Left lobe of liver (tissue), 2 donors: ENCODE measurements at places on chromosomes 4 and X. TPM values are rescaled to one million over a fixed set of nuclear protein-coding genes. Genes with fewer than 3 reads are reported as not detected.

The MAGEA9B gene
- total RNA-seq = not detected

The GLRA3 gene
- not detected for total RNA-seq

The PASD1 gene
- not detected for total RNA-seq

The LRP2BP gene
- 0.23 TPM for total RNA-seq

The ART3 gene
- not detected for total RNA-seq

The JCHAIN gene
- 8.0 TPM for total RNA-seq

The ANK2 gene
- 0.68 TPM for total RNA-seq

The SLC34A2 gene
- 2.6 TPM for total RNA-seq

The KLF8 gene
- 0.58 TPM for total RNA-seq
